ENCODE measurements at places on chromosomes 2 and 18. TPM values are rescaled to one million over a fixed set of nuclear protein-coding genes. Genes with fewer than 3 reads are reported as not detected.

The MBOAT2 gene
- 24.8 TPM for total RNA-seq

The PLEKHH2 gene
- 80.2 TPM for total RNA-seq

The MERTK gene
- total RNA-seq, result 73.8 TPM

The FIGLA gene
- total RNA-seq, result 0.62 TPM

The TMEM182 gene
- 3.0 TPM for total RNA-seq

The GRHL1 gene
- 8.3 TPM for total RNA-seq

The DHRS9 gene
- 2.3 TPM for total RNA-seq

Data from testis (tissue), 5 donors.